ENCODE measurements at places on chromosomes 2 and 18.

DNA sequence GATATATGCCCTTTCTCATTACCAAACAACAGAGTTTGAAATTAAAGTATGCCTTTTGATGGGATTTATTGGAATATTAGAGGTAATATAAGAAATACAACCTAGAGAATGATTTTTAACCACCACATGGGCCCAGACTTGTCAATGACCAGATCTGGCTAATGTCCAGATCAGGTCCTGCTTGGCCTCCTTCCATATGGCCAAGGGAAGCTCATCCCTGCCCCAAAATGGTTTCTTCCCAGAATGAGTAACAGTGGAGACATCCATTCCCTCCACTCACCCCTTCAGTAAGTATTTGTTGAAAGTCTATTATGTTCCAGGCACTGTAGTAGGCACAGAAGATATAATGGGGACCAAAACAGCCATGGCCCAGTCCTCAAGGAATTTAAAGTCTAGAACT, 54.9 kb downstream of the ANTXR1 start:
- no peak for DNase-seq

GRCh38 chr2:177201919-177202346, 10.7 kb upstream of the HNRNPA3 start:
- DNase-seq, result no peak

- DNase-seq, result no peak
These were observed 1096.8 kb upstream of the GYPC start for GRCh38 chr2:125559186-125559585.

DNA sequence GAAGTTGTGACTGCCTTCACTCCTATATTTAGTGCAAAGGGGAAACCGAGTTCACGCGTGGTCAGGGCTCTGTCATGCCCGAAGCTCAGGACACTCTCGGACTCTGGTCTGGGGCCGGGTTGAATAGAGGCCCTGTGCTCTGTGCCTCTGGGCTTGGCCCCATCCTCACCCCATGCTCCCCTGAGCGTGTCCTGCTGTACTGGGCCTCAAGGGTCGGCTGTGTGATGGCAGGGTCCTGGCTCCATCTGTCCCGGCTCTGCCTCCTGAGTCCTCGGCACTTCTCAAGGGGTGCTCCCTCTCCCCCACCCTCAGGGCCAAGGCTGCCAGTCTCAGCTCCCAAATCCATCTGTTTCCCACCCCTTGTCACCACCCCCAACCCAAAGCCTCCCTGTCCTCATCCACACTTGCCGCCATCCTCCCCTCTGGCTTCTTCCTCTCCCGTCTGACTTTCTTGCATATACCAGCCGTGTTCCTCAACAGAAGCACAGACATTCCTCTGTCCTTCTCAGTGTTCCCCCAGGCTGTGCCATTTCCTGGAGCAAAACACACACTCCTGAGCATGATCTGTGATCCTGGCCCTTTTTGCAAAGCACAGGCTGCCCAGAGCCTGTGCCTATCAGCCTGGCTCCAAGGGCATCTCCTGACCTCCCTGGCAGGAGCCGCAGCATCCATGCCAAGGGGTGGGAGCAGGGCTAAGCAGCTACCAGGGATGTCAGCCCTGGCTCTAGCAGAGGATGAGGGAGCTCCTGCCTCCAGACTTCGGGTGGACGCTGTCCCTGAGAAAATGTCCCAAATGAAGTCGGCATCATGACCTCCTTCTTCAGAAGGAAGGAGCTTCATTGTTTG, 64.2 kb upstream of the OTOS start:
- no peak for DNase-seq

GRCh38 chr18:35514752-35515459, 17.1 kb upstream of the INO80C start:
- DNase-seq, result no peak

DNA sequence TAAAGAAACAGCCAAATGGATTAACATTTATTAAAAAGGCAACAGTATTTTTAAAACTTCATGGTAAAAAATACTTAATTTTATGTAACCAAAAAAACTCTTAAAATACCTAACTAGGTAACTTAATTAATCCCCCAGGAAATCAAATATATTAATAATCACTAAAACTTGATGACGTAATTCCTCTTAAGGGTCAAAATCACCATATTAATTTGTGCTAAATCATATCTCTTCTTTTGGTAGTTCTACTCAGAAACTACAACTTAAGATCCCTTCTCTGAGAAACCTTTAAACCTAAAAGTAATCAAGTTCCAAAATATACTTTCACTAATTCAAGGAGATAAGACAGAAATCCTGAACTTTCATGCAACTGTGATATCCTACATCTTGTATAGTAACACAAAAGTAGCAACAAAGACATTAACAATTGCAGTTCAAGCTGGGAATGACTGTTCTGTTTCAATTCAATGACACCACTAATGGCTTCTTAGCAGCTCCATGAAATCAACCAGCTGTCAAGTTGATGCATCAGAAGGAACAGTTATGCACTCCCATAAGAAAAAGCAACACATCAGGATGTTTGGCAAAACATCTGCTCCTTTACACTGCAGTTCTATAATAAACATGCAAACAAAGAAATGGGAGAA, 4.0 kb downstream of the BAZ2B start:
- DNase-seq, result peak; percentile 37

GRCh38 chr2:173159791-173160463, 84.3 kb downstream of the MAP3K20 start:
- DNase-seq, result peak; percentile 6

DNA sequence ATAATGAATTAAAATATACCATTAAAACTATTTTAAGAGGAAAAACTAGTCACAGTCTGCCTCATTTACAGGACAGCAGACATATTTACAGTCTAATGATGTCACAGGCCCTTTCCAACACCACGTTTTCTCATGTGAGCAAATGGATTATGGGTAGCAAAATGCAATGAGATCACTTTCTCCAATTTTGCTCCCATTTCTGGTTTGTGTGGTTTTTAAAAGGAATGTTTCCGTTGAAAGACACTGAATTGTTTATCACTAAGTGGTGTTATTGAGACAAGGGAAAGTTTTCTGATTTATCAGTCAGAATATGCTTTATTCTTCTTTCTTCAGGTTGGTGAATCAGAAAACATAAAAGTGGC, 11.4 kb upstream of the NR4A2 start:
- DNase-seq, result no peak

DNA sequence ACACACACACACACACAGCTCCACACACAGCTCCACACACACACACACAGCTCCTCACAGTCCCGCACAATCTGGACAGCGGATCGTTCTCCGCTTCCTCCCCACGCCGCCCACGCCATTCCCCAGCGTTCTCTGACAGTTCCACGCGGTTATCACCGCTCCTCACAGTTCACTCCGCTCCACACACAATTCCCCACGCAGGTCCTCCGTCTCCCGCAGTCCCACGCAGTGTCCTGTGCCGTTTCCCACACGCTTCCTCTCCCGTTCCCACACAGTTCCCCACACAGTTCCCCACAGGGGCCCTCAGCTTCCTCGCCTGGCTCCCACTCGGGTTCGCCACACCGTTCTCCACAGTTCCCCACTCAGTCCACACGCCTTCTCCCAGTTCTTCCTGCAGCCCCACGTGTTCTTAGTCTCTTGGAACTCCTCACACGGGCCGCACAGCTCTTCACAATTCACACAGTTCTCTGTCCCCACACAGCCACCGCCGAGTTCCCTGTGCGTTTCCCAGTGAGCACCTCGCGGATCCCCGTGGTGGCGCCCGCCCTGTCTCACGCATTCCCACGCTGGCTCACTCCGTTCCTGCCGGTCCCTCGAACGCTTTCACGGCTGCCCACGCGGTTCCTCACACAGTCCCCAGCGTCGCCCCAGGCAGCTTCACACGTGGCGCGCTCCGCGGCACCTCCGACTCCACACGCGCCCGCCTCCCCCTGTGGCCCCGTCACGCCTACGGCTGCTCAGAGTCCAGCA, 38.4 kb downstream of the KIF1A start:
- DNase-seq, result no peak

GRCh38 chr2:109331081-109331480, 202.1 kb downstream of the SH3RF3 start:
- DNase-seq, result no peak

- DNase-seq, result no peak
These were observed 194.0 kb downstream of the ZFP36L2 start for GRCh38 chr2:43032213-43033015.

DNA sequence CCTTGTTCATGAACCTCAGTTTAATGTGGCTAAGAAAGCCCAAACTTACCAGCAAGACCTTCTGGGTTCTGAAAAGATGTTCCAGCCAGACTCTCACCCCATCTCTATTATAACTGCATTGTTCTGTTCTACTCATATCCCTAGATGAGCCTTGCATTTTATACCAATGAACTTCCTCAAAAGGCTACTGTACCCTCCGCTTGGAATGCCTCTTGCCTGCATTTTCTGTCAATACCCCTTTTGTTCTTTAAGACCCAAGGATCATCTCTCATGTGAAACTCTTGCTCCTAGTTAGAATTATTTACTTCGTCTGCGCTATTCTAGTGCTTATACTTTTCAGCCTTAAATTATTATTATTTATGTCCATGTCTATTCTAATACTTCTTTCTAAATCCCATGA, 181.5 kb downstream of the MYO3B start:
- no peak for DNase-seq

DNA sequence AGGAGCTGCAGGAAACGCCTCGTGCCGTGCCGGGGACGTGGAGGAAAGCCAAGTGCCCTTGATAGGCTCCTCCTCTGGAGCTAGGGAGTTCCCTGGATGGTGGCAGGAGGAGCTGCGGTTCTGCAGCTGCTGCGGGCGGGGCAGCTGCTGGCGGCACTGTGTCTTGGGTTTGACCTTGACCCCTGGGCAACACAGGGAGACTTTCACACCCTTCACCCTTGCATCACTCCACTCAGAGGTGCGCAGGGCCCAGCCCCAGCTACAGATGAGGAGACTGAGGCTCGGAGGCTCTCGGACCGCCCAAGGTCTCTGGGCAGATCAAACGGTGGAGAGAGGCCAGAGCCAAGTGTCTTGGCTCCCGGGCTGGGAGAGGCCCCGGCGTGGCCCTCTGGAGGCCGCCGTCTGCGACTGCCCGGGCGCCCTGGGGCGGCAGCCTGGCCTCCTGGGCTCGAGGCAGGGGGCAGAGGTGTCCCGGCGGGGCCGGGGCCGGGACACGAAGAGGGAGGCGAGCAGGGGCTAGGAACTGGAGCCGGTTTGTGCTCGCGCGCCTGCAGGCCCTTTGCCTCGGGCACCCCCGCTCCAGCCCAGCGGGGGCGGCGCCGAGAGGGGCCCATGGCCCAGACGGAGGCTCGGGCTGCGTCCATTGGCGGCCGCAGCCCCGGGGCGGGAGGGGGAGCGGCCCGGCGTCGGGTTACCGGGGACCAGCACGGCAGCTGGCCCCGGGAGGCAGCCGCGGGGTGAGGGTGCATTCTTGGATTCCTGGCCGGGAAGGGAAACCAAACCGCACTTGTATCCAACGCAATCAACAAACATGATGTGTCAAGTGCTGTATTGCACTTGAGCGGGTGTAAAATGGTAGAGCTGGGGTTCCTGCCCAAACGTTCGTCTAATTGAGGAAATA, 129.6 kb upstream of the SLC1A4 start:
- peak; percentile 46 for DNase-seq

DNA sequence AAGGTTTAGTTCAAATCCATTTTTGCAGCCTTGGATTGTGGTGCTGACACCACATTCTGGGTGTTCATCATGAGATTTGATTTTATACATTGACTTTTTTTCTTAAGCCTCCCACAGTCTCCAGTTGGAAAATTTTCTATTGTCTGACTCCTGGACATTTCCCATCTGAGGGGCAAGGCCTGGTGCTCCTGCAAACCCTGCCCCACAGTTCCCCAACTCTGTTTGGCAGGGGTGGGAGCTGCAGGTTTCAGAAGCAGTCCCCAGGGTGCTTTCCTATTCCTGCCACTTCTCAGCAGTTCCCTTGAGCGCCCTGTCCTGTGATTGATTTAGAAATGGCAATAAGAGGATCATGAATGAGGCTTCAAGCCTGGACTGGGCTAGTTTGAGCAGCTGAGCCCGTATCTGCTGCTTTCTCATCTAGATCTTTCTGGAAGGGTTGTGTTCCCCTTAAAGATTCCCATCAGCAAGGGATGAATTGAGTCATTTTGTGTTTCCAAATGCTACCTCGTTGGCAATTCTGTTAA, 77.0 kb downstream of the CIB4 start:
- DNase-seq, result no peak

- DNase-seq, result no peak
These were observed 36.3 kb upstream of the CTDP1 start for GRCh38 chr18:79643054-79643984.

GRCh38 chr18:75283731-75284130, 73.1 kb downstream of the TSHZ1 start:
- no peak for DNase-seq

DNA sequence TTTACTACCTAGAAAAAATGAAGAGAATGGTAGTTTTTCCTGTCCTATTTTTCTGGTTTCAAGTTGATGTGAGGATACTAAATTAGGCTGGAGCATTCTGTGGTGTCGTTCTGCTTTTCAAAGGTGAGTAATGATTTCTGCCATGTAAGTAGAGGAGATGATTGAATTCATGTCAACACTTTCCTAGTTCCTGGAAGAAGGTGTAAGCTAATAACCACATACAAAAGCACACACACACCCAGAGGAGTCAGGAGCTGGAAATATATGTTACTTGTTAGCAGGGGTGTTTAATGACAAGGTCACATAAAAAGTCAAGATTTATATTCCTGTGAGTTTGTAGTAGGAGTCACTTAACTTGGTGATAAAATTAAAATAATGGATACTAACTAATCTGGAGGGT, 172.1 kb downstream of the TMX3 start:
- no peak for DNase-seq

DNA sequence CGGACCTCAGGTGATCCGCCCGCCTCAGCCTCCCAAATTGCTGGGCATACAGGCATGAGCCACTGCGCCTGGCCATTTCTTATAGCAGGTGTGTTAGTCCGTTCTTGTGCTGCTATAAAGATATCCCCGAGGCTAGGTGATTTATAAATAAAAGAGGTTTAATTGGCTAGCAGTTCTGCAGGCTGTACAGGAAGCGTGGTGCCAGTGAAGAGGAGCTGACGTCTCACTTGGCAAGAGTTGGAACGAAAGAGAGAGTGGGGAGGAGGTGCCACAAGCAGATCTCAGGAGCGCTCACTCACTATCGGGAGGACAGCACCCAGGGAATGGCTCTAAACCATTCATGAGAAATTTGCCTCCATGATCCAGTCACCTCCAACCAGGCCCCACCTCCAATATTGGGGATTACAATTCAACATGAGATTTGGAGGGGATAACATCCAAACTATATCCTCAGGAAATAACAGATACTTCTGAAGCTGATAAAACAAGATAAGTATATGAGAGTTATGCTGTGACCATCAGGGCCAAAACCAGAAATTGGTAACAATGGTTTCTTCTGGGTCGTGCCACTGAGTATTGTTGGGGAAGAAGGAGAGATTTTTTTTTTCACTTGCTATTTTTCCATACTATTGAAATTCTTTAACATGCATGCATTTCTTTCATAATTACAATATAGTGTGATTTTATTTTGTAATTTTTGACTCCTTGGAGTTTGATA, 7.4 kb upstream of the RMC1 start:
- peak; percentile 80 for DNase-seq

- DNase-seq, result no peak
These were observed 79.2 kb downstream of the LONRF2 start for GRCh38 chr2:100242891-100243619.

DNA sequence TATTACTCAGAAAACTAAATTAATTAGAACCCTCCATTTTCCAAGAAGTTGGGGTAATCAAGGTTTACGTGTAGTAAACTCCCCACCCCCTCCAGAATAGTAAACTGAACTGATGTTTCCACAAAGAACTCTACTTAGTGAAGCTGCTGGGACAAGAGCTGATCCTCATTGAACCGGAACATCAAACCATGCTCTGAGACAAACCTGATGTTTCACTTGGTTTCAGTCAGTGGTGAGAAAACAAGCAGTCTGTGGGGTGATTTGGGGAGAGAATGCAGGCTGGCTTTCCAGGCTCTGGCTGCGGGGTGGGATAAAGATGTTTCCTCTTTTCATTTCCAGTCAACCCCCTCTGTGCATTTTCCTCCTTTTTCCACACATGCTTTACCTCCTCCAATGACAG, 38.2 kb downstream of the CELF4 start:
- DNase-seq, result no peak

Data from NCI-H1436 (cell line).